Forelimb muscle (tissue), 1 donor: ENCODE measurements at places on chromosomes 6 and 20. TPM values are rescaled to one million over a fixed set of nuclear protein-coding genes. Genes with fewer than 3 reads are reported as not detected.

GRCh38 chr6:8707956-8708772 lies 272.8 kb upstream of the SLC35B3 start:
- DNase-seq, result no peak

DNA sequence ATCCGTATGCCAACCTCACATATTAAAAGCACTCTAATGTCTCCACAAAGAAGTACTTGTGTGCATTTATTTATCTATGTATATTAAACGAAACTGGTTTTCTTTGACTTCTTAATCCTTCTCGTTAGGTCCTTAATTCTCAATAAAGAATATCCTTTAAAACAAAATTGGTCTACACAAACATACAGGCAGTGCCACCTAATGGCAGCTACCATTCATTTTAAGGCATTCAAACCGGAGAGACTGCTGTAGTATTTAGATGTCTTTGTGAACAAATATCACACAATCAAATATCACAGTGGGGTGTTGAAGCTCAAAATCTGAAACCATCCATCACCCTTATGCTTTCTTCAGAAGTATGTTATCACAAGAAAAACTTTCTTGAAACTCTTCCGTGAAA lies 96.6 kb upstream of the IRAK1BP1 start:
- no peak for DNase-seq

DNA sequence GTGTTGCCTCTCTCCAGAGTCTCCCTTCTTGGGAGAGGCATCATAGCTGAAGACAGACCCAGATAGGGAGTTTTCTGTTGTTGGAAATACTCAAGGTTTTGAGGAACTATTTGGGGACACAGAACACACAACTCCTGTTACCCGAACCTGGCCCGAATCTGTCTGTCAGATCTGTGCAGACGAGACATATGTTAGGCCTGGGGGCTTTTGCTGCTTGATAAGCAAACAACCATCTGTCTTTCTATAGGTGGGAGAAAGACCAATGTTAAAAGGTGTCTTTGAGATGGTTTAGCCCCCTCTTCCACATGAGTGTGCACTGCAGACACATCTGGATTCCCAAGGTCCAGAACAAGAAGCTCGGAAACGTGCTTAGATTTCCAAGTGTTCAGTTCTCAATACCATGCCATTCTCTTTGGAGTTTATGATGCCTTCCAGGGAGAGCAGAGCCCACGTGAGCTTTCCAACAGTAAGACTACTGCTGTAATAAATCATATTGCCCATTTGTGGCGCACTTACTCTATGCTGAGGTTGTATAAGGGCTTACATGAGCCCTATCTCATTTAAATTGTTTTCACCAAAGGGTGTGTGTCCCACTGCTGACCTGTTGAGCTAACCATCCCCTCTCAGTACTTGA lies 3.8 kb upstream of the STX16 start:
- no peak for DNase-seq

DNA sequence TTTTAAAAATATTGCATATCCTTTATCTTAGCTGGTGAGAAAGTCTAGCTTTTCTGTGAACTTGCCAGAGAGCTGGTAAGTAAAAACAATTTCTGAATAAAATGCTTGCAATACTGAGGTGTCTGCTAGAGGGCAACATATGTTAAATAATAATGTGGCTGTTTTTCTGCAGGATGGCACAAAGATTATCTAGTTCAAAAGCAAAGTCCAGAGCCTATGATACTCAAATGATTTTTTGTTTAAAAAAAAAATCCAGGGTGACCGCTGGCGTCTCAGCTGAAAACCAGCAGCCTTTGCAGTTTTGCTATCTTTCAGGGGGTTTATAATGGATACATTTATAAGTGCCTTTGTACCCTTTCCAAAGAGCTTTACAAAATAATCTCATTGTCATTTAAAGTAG lies 194.9 kb downstream of the PHACTR1 start:
- no peak for DNase-seq

GRCh38 chr20:48267860-48268633 lies 482.8 kb upstream of the SULF2 start:
- DNase-seq, result no peak

DNA sequence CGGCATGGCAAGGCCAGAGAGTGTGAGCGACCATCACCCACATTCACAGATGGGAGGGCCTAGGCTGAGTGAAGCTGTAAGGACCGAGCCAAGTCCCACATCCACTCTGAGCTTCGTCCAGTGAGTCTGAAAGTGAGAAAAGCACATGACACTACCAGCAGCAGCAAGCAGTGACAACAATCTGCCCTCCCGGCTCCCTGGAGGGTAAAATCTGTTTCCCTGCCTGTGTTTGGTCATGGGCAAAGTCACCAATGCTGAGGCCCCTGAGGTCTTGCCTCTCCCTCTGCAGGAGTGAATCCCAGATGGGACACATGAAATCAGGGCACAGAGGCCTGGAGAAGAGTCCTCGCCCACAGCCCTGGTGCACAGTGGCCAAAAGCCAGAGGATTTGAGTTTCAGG lies 6.4 kb upstream of the CST7 start:
- no peak for DNase-seq

GRCh38 chr6:65557224-65557623 lies 149.8 kb downstream of the EYS start:
- DNase-seq, result no peak

DNA sequence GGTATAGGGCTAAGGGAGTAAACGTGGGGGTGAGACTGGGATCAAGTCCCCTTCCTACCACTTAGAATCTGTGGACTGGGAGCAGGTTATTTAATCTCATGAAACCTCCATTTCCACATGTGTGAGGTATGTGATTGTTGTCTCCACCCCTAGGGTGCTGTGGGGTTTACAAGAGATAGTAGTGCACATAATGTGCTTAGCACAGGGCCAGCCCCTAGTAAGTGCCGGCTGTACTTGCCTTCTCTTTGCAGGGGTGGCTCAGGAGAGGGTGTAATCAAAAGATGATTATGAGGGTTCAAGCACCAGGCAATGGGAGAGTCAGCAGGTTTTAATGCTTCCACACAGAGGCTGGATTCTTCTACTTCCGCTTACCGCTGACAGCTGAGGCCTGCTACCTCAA lies 6.9 kb downstream of the NT5E start:
- DNase-seq, result no peak

DNA sequence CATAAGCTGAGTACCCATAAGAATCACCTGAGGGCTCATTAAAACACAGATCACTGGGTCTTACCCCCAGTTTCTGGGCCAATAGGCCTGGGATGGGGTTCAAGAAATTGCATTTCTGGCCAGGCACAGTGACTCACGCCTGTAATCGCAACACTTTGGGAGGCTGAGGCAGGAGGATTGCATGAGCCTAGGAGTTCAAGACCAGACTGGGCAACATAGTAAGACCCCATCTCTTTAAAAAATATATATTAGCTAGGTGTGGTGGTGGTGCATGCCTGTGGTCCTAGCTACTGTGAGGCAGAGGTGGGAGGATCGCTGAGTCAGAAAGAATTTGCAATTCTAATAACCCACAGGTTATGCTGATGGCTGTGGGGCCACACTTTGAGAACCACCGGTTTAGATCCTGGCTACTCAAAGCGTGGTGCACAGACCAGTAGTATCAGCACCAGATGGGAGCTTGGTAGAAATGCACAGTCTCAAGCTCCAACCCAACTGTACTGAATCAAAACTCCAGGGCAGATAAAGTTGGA lies 2.0 kb downstream of the CCM2L start:
- no peak for DNase-seq

DNA sequence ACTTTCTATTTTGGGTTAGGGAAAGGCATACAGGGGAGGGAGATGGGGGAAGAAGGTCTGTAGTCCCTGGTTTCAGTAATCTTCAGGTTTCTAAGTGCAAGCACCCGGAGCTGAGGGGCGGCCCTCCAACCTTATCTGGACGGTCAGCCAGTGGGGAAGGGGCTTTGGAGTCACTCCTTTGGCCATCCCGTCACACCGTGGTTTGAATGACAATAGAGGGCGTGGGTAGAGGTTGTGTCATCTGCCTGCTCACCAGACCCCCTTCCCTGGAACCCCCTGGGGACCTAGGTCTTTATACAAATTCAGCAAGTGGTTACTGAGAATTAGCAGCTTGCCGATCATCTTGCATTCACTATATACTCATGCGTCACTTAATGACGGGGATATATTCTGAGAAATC lies 29.1 kb downstream of the STK35 start:
- no peak for DNase-seq

- DNase-seq, result no peak
These were observed 76.0 kb downstream of the SLX4IP start for GRCh38 chr20:10511170-10511508.

DNA sequence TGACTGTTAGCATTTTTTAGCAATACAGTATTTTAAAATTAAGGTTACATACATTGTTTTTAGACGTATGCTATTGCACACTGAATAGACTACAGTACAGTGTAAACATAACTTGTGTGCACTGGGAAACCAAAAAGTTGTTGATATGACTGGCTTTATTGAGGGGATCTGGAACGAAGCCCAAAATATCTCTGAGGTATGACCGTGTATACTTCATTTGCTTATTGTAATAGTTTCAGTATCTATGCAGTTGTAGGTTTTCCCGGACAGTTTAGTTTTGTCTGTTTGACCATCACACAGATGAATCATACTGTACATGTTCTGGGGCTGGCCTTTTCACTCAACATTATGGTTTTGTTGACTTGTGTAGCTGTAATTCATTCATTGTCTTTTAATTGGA lies 6.9 kb upstream of the ZBTB12 start:
- DNase-seq, result no peak

- no peak for DNase-seq
These were observed 40.9 kb downstream of the LGSN start for GRCh38 chr6:63278916-63279315.

DNA sequence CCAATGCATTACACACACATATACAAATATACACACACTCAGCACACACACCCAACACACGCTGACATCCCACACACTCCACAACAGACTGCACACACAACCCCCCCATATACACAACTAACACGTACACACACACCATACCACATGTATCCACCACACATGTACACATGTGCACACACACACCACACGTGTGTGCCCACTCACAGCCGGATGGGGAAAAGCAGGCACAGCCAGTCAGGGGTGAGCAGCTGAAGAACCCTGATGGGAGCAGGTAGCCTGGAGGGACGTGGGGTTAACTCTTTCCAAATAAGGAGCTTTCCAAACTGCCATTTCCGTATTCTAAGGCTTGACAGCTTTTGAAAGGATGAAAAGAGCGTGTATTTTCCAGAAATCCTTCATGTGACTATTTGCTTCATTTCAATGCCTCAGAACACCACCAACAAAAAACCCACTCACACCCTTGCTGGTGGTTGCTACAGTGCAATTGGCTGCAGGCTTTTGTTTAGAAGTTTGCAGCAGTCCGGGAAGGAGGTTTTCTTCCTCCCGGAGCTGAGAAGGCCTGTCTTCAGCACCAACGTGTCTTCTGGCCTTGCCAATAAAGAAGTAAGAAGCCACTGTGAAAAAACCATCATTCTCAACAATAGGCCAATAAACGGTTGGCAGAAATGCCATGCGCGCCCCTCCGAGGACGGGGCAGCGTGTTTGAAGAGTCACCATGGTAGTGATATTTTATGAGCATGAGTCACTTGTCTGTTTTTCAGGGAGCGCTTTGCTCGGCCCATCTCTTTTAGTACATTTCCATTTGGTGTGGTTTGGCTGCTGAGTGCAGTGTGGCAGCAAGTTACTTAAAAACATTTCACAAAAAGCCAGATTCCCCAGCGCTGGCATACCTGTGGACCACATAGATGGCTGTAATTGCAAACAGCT lies 131.3 kb upstream of the GMDS start:
- no peak for DNase-seq

GRCh38 chr6:127464881-127465459 lies 5.8 kb upstream of the KIAA0408 start:
- DNase-seq, result no peak

DNA sequence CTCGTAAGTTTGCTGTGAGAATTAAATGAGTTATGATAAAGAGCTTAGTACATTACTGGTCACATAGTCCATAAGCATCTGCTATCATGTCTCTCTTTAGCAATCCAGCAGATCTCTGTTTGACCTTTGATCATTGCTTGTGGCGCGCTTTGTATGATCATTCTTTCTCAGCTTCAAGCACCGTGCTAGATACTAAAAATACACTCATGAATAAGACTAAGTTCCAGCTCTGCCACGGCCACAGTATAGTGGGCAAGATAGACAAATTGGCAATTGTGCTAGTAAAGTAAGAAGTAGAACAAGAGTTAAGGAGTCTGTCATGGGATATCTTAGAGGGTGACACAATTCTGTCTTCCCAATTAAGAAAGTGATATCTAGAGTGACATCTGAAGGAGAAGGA lies 75.2 kb upstream of the ADGRF1 start:
- DNase-seq, result no peak

DNA sequence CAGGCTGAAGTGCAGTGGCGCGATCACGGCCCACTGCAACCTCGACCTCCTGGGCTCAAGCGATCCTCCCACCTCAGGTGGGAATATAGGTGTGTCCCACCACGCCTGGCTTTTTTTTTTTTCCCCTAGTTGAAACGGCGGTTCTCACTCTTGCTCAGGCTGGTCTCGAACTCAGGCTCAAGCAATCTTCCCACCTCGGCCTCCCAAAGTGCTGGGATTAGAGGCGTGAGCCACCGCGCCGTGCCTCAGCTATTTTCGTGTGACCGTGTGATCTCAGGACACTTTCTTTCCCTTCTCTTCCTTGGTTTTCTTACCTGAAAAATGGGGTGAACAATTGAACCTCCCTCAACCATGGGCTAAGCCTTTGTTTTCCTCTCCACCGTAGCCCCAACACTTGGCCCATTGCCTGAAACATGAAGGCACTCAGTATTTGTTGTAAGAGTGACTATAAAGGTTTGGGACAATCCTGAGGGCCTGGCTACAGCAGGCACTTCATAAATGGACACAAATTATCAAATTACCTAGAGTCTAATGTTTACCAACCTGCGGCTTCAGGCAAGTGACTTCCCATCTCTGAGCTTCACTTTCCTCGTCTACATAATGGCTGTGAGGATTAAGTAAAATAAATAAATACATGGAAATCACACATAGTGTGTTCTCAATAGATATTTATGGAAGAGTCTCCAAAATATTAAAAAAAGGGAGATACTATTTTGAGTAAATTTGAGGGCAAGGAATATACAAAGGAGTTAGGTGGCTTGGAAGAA lies 31.4 kb upstream of the ID1 start:
- no peak for DNase-seq

ZNF391 gene
- polyA plus RNA-seq, result 3.7 TPM

GTPBP2 gene
- polyA plus RNA-seq, result 37.1 TPM

RBM24 gene
- polyA plus RNA-seq, result 348 TPM

MOG gene
- polyA plus RNA-seq, result not detected

FANCE gene
- polyA plus RNA-seq, result 20.8 TPM

MYT1 gene
- polyA plus RNA-seq, result 0.13 TPM
